Ovary (tissue), 10 donors: ENCODE measurements at places on chromosomes 1 and 21. TPM values are rescaled to one million over a fixed set of nuclear protein-coding genes. Genes with fewer than 3 reads are reported as not detected.

Gene LEFTY2
- total RNA-seq: 21.4 TPM

Gene BMP8B
- total RNA-seq: 0.47 TPM

Gene CHRM3
- 8.5 TPM for total RNA-seq

GRCh38 chr1:186740324-186740723 is 60.1 kb upstream of the PTGS2 start:
- no peak for DNase-seq

GRCh38 chr1:236561976-236562375 is 38.2 kb downstream of the LGALS8 start:
- no peak for DNase-seq

Gene PTGFR
- total RNA-seq: 3.8 TPM

DNA sequence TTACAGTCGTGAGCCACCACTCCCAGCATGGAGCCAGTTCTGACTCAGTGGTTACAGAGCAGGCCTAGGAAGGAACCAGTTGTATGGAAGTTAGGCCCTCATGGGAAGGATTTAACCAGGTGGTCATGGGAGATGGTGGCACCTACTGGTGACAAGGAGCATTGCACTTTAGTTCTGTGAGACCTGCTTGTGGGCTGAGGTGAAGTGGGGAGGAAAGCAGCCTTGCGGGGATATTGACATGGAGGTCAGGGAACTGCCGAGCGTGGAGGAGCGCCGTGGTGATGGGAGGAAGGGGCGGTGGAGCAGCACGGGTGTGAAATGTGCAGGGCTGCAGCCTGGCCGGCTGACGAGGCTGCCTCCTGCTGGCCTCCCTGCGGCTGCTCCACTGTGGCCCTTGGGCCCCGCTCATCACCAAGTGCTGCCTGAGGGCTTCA is 100.4 kb downstream of the GALNT2 start:
- peak; percentile 33 for DNase-seq

GRCh38 chr1:193417945-193418744 is 231.7 kb upstream of the B3GALT2 start:
- no peak for DNase-seq

Gene SPRR2A
- not detected for total RNA-seq

GRCh38 chr1:38923607-38924006 is 18.0 kb downstream of the RHBDL2 start:
- DNase-seq: no peak

DNA sequence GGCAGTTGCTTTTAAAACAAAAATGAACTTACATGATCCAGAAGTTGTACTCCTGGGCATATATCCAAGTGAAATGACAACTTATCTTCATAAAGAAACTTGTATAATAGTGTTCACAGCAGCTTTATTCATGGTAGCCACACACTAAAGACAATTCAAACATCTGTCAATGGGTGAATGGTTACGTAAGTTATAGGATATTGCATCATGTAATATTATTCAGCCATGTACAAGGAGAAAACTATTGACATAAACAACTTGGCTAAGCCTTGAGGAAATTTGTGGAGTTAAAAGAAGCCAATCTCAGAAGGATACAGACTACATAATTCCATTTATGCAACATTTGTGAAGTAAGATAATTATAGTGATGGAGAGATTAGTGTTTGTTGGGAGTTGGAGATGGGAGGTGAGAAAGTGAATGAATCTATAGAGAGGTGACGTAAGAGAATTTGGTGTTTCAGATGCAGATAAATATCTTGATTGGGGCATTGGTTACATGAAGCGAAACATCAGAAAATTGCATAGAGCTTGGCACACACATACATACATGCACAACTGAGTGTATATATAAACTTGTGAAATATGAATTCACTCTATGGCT is 49.9 kb upstream of the GRIK1 start:
- DNase-seq: no peak

DNA sequence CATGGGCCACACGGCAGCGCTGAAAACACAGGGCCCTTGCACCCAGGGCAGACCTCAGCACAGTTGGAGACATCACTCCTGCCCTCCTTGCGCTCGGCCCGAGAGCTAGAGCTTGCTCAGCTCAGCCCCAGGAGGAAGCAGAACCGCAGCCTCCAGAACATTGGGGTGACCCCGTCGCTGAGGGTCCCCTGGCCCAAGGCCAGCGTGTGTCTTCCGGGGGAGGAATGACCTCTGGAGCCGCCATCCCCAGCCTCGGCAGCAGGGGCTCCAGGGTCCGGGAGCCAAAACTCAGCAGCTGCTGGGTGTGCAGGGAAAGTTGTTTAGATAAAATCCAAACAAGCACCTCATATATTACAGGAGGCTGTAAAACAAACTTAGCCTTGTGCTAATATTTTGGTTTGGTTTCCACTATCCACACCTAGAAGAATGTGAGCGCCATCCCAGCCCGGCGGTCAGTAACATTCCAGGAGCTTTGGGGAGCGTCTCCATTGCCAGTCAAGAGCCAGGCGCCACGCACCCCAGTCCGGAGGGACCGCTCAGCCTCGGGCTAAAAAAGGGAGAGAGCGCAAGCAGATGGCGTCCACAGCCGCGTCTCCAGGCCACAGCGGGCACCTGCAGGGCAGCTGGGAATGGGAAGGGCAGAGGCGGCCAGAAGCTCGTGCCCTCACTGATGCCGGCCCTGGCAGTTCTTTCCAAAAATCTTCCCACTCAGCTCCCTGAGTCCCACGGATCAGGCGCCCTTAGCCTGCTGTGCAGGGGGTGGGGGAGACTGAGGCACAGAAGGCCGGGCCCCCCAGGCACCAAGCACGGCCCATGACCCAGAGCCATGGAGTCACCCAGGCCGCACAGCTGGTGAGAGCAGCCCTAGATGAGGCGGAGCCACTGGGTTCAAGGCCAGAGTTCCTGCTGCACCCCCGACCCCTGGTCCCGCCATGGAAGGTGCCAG is 52.0 kb downstream of the SLX9 start:
- DNase-seq: peak; percentile 47

Gene TMEM200B
- 16.2 TPM for total RNA-seq

DNA sequence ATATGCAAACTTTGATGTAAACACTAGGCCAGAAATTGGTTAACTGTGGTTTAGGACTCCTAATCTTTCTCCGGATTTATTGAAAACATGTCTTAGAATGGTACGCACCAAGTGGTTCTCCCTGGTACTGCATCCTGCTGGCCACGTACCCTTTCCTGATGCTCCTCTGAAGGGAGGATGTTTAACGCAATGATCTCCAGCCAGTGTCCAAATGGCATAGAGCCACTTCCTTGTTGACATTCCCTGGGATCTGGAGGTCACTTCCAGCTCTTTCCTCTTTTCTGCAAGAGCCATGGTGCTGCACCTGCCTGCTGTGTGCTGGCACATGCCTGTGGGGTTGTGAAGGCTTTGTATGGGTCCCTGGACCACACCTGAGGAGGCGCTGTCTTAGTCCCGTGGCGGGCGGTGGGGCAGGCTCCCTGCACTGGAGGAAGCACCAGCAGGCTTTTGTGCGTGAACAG is 53.9 kb downstream of the GALNT2 start:
- no peak for DNase-seq

DNA sequence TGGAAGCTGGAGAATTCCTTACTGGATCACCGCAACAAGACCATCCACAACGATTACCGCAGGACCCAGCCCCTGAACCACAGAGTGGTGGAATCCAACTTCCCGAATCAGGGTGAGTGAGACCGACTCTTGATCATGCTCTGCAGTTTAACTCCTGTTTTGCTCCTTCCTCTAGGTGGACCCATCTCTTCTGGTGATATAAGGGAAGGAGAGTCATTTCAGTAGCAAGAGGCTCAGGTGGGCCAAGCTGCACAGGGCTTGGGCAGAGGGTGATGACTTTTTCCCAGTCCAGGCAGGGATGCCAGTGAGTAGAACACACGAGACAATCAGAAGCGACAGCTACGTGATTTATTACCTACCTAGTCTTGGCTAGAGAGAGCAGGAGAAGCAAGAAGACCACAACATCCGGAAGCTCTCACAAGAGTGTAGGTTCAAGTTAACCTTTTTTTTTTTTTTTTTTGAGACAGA is 25.2 kb downstream of the CA6 start:
- no peak for DNase-seq

DNA sequence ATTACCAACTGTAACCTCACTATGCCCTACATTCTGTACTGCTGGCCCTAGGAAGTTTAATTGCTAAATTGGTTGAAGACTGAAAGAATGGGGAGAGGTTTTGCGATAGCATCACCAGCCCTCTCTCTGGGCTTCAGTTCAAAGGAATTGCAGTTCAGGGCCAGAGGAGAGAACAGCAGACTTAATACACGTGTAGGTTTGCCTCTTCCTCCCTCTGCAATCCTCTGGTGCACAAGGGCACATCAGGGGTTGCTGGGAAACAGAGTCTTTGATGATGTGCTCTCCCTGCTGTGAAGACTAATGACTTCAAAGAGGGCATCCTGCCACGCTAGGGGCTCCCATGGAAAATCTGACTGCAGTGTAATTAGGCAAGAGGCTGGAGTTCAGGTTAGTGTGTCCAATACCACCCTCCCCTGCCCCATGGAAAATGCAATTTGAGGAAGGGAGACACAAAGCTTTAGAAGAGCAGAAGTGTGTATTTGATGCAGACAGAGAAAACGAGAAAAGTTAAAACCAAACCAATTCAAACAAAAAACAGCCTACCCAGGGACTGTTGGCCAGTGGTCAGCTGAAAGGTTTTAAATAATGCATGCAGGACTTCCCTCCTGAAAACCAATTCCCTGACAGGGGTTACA is 167.9 kb downstream of the ASTN1 start:
- no peak for DNase-seq

GRCh38 chr1:157147906-157148700 is 9.9 kb upstream of the ETV3 start:
- no peak for DNase-seq
